Lung (tissue), 17 donors: ENCODE measurements at places on chromosomes 16 and 17. TPM values are rescaled to one million over a fixed set of nuclear protein-coding genes. Genes with fewer than 3 reads are reported as not detected.
A peak's percentile ranks its signal among the peaks of the same experiment; 100 is the strongest.

The PRSS22 gene
- 34.1 TPM for total RNA-seq

The CMIP gene
- total RNA-seq, result 55.7 TPM

DNA sequence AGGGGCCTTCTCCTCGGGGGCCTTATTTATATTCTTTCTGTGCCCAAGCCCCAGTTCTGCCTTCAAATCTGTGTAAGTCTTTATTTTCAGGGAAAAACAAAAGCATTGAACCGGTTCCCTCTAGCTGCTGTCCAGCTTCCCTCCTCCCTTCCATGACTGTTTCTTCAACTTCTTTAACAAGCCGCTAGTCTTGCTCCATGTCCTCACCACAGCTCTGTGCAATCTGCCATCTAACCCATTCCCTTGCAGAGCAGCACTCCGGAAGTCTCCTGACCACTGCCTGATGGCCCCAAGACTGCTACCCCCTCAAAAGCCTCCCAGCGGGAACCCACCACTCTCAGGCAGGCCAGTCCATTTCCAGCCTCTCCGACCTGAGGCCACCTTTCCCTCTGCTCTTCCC, 16.9 kb downstream of the EMC8 start:
- DNase-seq, result no peak

DNA sequence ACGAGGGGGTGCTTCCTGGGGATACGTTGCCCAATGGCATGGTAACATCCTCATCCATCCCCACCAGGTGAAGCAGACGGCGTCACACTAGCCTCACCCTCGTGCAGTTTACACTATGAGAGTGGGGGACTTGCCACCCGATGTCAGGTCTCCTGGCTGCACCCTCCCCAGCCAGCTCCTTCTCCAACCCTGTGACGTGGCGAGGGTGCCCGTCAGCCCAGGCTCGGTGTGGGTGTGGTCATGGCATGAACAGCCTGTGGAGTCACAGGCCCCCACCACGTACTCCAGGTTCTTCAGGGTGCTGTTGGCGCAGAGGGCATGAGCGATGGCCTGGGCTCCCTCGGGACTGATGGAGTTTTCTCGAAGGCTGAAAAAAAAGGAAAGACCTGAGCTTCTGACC, 28.3 kb downstream of the NLRC3 start:
- DNase-seq, result no peak

GRCh38 chr16:82034981-82035612, at the start of gene HSD17B2:
TSS of gene HSD17B2 (plus strand) at chr16:82035253. CDS start at chr16:82035425, 172 bp downstream.
- DNase-seq, result no peak

GRCh38 chr17:64385187-64386083, 5.2 kb downstream of the PECAM1 start:
- DNase-seq, result no peak

DNA sequence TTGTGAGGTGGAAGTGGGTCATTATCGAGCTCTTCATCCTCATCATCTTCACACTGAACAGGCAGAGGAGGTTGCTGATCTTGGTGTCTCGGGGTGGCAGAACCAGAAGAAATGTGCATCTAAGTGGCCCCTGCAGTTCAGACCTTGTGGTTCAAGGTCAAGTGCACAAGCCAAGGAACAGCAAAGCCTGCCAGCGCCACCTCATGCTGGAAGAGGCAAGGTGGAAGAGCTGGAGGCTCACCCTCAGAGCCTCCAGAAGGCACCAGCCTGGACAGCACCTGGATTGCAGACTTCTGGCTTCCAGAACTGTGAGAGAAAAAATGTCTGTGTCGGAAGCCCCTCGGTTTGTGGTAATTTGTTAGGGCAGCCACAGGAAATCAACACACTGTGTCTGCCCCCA, 32.7 kb downstream of the IFT140 start:
- no peak for DNase-seq

GRCh38 chr17:2705888-2706795, 5.4 kb downstream of the CLUH start:
- DNase-seq, result no peak

DNA sequence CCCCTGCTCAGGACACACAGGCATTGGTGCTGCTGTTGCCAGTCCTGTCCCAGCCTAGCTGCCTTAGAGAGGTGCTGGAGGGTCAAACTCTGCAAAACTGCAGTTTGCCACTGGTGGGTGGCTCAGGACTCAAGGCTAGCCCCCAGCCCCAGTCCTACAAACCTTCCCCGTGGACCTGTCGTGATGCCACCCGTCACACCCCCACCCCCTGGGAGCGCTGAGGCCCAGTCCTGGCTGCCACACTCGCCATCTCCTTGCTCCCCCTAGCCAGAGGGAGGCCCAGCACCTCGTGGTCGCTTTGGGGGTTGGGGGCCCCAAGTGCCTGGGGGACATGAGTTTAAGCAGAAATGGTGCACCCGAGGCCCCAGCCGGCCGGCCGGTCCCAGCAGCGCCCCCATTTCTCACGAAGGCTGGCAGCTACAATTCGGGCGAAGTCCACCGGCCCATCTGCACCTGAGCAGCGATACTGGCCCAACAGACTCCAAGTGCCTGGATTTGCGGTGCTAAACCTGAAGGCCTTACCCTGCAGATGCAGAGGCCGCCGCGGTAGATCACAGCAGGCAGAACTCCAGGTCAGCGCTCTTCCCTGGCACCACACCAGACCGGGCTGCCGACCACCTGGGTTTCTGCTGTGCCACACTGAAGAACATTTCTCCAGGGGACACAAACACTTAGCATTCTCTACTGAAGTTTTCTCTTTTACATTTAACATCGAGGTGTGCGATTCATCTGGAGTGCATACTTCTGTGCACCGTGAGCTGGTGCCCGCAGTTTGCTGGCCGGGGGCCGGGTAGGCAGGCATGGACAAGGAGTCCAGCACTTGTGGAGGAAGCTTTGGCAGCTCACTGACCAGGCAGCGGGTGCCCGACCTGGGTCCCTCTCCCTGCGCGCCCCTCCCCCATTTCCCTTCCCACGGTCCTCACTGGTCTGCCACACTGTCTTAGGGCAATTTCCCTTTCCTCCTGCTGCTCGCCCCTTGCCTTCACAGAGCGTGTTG, 130.0 kb downstream of the KCNJ12 start:
- no peak for DNase-seq

DNA sequence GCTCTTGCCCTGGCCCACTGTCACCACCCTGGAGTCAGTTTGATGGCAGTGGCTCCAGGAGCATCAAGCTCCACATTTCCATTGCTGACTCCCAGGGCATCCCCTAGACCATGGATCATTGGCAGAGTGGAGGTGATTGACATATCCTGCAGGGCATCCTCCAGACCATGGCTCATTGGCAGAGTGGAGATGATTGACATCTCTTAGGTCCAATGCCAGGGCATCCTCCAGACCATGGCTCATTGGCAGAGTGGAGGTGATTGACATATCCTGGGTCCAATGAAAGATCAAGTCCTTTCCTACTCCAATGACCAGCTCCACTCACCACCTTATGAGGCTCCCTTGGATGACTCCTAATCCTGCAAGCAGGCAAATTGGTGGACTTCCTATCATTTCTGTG, 174.3 kb upstream of the NLRP1 start:
- DNase-seq, result no peak

GRCh38 chr16:73063854-73064211, 15.9 kb upstream of the ZFHX3 start:
- no peak for DNase-seq

- no peak for DNase-seq
These were observed 7.8 kb upstream of the CCL15 start for GRCh38 chr17:36008998-36009665.

DNA sequence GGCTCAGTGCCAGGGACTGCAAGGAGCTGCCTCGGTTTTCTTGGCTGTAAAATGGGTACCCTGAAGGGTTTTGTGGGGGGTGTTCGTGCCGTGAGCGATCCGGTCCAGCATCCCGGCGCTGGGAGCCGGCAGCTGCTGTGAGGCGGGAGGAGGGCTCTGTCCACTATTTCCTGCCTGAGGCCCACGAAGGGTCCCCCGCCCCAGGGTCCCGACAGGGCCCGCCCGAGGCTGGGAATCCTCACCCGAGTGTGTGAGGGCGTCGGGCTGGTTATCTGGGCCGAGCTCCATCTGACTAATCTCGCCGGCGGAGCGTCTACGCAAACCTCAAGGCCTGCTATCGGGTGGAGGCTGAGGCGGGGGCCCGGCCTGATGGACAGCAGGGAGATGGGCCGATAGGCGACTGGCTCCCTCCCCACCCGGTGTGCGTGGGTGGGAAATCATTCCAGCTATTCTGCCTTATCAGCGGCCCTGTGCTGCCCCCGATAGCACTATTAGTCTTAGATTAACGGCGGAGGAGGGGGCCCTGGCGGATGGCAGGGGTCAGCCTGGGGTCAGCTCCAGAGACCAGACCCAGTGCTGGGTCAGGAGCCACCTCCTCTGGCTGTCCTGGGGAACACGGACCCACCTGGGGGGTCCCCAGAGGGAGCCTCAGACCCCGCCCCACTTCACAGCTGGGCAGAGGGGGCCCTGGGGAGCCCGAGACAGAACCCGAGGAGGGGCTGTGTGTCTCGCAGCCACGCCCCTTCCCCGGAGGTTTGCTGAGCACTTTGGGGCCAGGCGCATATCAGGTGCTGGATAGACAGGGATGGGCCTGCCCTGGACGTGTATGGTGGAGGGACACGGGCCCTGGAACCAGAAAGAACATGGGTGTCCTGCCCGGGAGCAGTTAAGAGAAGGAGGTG, 44.7 kb downstream of the ZFPM1 start:
- DNase-seq, result peak; percentile 31

- DNase-seq, result no peak
These were observed 11.3 kb downstream of the CACNG4 start for GRCh38 chr17:66975614-66976378.

DNA sequence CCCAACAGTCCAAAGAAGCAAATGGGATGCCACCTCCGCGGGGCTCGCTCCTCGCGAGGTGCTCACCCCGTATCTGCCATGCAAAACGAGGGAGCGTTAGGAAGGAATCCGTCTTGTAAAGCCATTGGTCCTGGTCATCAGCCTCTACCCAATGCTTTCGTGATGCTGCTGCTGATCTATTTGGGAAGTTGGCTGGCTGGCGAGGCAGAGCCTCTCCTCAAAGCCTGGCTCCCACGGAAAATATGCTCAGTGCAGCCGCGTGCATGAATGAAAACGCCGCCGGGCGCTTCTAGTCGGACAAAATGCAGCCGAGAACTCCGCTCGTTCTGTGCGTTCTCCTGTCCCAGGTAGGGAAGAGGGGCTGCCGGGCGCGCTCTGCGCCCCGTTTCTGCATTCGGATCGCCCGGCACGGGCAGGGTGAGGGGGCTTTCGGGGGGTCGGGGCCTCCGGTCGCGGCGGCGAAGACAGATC, at the start of gene CDH13:
CDH13 (plus strand) TSS at position 179 of the 471 bp plus-strand sequence.
- no peak for DNase-seq

DNA sequence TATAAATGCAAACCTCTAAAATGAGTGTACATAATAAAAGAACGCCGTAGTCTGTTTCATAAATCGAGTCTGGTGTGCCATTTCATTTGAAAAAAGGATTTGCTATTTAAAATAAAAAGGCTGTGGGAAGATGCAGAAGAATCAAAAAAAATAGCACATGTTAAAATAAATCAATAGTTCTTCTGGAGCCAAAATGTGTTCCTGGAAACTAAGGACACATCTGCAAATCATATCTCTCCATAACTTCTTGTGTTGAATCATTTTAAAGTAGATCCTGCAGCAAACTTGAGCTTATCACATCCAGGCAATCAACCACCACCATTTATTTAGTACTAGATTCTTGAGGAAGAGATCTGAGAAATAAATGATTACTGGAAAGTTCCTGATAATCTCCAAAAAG, 29.0 kb downstream of the XPO6 start:
- DNase-seq, result no peak

DNA sequence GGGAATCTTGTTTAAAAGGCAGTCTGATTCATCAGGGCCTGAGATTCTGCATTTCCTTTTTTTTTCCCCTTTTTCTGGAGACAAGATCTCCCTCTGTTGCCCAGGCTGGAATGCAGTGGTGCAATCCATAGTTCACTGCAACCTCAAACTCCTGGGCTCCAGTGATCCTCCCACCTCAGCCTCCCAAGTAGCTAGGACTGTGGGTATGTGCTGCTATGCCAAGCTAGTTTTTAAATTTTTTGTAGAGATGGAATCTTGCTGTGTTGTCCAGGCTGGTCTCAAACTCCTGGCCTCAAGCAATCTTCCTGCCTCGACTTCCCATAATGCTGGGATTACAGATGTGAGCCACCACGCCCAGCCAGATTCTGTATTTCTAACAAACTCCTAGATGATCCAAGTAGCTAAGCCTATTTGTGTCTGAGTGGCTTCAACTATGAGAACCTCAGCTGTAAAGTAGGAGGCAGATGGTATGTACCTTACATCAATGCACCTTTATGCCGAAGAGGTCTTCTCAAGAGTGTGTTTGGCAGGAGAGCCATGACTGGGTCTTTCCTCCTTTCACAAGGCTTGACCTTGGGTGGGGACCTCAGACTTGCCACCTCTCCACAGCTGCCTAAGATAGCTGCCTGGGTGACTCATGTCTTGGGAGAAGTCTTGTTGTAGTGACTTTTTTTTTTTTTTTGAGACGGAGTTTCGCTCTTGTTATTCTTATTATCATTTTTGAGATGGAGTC, 10.9 kb downstream of the LDAF1 start:
- no peak for DNase-seq
